ENCODE measurements at places on chromosomes 4 and X. TPM values are rescaled to one million over a fixed set of nuclear protein-coding genes. Genes with fewer than 3 reads are reported as not detected.

- peak; percentile 92 for DNase-seq
Observed at GRCh38 chrX:989959-990510, 222.4 kb downstream of the CRLF2 start.

- no peak for DNase-seq
Observed at GRCh38 chrX:73577361-73577760, 14.4 kb downstream of the CHIC1 start.

- DNase-seq: no peak
Observed at GRCh38 chr4:1793496-1793840, 375 bp downstream of the FGFR3 start.

DNA sequence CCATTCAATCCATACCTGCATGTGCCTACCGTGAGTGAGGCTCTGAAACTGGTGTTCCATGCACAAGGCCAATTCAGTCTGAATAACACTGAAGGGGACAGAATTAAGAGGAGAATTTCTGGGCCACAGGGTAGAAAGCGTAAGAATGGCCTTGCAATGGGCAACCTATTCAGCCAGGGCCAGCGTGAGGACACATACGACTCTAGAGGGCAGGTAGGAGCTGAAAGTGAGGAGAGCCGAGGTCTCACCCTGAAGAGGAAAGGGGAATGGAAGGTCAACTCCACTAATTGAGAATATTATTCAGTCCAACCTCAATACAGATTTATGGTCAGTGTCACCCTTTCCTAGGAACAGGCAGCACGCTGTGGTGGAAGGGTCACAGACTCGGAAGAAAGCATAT, 202.2 kb downstream of the TRIML1 start:
- no peak for DNase-seq

DNA sequence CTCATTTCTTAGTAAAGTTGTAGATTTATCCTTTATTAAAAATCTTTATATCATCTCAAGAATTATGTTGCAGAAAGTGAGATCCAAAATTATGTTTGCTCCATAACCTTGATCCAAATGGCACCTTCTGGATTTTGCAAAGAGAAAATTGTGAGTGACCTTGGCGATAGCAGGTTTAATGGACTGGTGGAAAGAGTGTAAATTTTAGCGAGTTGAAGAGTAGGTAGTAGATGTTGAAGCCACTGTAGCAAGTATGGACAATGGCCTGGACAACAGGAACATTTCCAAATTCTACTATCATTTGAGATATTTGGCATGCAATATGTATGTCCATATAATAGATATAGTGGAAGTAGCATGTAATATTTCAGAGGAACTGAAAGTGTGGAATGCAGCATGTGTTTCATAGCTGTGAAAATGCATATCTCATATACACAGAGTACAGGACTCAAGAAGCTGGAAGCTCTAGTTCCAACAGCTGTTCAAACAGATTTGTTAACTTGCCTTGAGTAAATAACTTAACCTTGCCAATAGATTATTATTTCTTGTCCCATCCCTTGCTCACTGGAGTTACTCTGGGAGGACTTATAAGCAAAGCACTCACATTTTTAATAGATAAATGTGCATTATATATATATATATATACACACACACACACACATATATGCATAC, 152.5 kb upstream of the TLL1 start:
- DNase-seq: no peak

GRCh38 chrX:97224148-97224547, 340.4 kb downstream of the RPA4 start:
- no peak for DNase-seq

GRCh38 chr4:81951891-81952455, 421.8 kb downstream of the HNRNPD start:
- DNase-seq: no peak

DNA sequence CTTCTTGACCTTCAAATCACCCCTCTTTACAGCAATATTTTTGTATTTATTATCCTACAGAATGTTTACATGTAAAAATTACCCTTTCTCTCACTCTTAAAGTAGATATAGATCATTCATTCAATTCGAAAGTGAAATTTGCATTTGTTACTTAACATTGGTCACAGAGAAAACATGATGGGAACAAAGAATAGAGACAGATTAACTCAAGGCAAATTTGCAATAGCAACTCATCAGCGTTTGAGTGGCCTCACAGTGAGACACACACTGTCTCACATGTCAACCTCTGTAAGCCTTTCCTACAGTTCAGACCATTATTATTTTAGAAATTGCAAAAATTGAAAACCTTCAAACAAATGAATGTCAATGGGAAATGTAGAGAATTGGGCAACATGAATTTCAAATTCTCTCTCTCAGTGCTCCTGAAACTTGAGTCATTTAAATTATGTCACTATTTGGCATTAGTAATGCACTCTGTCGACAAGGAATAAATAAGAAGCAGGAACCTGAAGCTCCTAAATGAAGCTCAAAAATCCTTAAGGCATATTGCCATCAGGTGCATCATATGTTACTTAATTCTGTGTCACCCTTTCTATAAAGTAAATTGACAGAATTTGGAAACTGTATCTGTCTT, 148.3 kb upstream of the ANXA10 start:
- no peak for DNase-seq

GRCh38 chr4:169810325-169811323, 52.9 kb upstream of the HPF1 start:
- DNase-seq: peak; percentile 54

DNA sequence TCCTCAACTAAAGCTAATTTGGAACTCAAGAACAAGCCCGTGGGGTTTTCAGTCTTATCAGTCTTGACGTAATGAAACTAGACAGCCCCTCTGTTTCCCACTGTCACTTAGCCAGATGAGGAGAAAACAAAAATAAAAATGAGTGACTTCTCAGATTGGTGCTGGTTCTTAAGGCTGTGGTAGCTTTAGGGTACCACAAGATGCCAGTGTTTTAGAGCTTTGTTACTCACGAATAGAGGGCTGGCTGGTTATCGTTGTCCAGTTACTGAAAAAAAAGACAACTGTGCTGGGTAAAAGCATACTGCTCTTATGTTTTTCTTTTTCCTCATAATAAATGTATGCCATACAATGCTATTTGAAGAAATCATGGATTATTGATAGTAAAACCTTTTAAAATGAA, 796.7 kb downstream of the RAPGEF2 start:
- no peak for DNase-seq

DNA sequence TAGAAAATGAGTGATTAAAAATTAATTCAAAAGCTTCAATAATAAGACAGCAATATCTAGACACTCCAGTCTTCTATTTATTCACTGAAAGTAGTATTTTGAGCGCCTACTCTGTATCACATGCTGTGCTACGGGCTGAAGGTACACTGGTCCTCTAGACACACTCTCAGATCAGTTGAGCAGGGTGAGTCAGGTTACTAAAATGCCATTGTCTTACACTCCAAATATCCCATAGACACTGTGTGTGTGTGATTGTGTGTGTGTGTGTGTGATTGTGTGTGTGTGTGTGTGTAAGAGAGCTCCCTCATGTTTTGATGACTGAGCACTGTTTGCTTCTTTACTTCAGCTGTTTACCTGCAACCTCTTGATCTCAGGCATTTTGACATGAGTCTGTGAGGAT, 342.8 kb upstream of the BOD1L1 start:
- DNase-seq: no peak

DNA sequence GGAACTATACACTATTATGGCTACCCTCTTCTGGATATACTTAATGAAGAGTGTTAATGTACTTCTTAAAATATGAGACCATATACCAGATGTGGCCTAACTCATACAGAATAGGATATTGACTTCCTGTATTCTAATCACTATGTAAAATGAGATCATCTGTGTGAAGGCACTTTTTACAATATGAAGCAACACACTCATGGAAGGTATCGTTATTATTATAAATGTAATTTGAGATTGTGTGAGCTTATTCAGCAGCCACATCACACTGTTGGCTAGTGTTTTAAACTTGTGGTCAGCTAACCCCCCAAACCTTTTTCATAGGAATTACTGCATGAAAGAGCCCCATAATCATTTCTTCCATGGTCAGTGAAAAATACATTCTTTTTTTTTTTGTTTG, 281.8 kb upstream of the TEX13A start:
- no peak for DNase-seq

GRCh38 chr4:105815701-105816100, 79.6 kb upstream of the NPNT start:
- no peak for DNase-seq

- DNase-seq: no peak
Observed at GRCh38 chr4:76246025-76246424, 5.5 kb upstream of the FAM47E start.

GRCh38 chr4:26106776-26107175, 192.8 kb downstream of the SMIM20 start:
- DNase-seq: no peak

- DNase-seq: no peak
Observed at GRCh38 chrX:124619710-124620109, 273.3 kb downstream of the SH2D1A start.

DNA sequence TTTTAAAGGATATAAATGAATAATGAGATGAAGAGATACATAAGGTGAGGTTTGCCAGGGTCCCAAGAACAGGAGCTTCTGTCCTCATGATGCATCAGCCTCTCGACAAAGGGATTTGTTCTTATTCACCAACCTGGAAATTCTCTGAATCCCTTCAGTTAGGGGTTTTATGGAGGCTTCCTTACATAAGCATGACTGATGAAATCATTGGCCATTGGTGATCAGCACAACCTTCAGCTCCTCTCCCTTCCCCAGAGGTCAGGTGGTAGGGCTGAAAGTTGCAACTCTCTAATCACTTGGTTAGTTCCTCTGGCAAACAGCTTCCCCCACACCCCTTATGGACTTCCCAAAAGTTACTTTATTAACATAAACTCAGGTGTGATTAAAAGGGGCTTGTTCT, 222.0 kb downstream of the SPRY1 start:
- no peak for DNase-seq

GRCh38 chr4:138317175-138317748, 75.1 kb upstream of the SLC7A11 start:
- DNase-seq: no peak

DNA sequence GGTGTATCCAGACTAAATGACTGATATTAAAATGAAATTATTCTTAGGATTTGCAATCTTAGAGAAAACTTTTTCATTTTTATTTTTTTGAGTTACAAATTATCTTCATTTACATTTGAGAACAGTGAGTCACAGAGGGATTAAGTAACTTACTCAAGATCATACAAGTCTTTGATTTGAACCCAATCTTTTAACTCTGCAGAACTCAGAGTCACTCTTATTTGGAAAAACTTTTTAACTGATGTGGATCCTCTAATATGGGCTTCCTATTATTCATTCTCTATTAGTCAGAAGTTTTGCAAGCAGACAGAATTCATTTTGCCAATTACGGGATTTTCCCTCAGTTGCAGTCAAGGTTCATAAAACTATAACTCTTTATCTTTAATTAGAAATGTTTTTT, 20.1 kb downstream of the HPRT1 start:
- no peak for DNase-seq

- no peak for DNase-seq
Observed at GRCh38 chrX:30414144-30414543, 105.0 kb upstream of the NR0B1 start.

DNA sequence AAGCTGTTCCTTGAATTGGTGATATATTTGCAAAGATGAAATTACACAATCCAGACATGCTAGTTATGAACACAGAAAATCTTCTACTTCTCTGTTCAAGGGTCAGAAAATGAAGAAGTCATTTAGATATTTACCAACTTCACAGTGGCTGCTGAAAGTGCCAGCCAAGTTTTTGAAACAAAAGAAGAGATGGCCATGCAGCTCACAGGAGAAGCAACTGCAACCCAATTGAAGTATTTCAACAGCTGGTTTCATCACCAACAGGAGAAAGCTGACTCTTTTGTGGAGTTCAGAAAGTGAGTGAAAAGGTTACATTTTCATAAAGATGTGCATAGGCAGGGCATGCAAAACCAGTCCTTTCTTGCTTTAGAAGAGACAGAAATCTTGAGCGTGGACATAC, 70.1 kb upstream of the LSM6 start:
- DNase-seq: no peak

- DNase-seq: no peak
Observed at GRCh38 chr4:47933840-47934239, 19.5 kb upstream of the NFXL1 start.

DNA sequence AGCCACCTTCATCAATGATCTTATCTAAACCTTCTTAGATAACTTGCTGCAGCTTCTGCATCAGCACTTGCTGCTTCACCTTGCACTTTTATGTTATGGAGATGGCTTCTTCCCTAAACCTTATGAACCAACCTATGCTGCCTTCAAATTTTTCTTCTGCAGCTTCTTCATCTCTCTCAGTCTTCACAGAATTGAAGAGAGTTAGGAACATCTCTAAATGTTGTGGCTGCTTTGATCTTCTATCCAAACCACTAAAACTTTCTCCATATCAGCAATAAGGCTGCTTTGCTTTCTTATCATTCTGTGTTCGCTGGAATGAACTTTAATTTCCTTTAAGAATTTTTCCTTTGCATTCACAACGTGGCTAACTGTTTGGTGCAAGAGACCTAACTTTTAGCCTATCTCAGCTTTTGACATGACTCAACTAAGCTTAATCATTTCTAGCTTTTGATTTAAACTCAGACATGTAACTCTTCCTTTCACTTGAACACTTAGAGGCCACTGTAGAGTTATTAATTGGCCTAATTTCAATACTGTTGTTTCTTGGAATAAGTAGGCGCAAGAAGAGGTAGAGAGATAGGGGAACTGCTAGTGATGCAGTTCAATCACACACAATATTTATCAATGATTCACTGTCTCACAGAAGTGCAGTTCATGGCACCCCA, 36.1 kb upstream of the CORIN start:
- no peak for DNase-seq

- DNase-seq: no peak
Observed at GRCh38 chr4:156084373-156084772, 130.7 kb upstream of the CTSO start.

DNA sequence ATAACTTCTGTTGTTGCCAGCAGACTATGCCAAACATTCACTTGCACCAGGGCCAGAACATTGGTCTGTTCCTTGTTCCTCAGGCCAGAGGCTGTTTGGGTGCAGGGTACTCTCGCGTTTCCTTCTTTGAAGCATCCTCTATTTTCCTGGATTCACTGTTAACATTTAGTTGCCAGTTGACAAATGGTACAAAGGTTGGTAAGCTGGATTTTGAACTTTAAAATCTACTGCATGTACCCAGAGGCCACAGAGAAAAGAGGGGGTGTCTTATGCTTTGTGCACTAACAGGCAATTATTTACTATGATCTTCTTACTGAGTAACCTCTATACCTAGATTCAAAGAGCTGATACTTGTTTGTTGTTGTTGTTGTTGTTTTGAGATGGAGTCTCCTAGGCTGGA, 12.8 kb upstream of the SAT1 start:
- no peak for DNase-seq

GRCh38 chr4:24588216-24588954, 4.0 kb upstream of the DHX15 start:
- no peak for DNase-seq

RHOXF2 gene
- not detected for total RNA-seq

IDH3G gene
- total RNA-seq: 57.0 TPM

ARR3 gene
- not detected for total RNA-seq

PNMA6A gene
- total RNA-seq: 0.55 TPM

ZGRF1 gene
- total RNA-seq: 6.2 TPM

DCX gene
- total RNA-seq: not detected

PCDH19 gene
- 2.8 TPM for total RNA-seq

S100P gene
- 2,292 TPM for total RNA-seq

MAGEB16 gene
- not detected for total RNA-seq

RGN gene
- total RNA-seq: 7.0 TPM

IRS4 gene
- total RNA-seq: 0.96 TPM

POU4F2 gene
- total RNA-seq: not detected

CXCL1 gene
- total RNA-seq: 0.55 TPM

BEND4 gene
- total RNA-seq: 0.18 TPM

BMPR1B gene
- 5.3 TPM for total RNA-seq

AADAT gene
- 9.1 TPM for total RNA-seq

Measured in ureter (tissue), 1 donor.